Adrenal gland (tissue), 19 donors: ENCODE measurements at places on chromosomes 5 and 9. TPM values are rescaled to one million over a fixed set of nuclear protein-coding genes. Genes with fewer than 3 reads are reported as not detected.

DNA sequence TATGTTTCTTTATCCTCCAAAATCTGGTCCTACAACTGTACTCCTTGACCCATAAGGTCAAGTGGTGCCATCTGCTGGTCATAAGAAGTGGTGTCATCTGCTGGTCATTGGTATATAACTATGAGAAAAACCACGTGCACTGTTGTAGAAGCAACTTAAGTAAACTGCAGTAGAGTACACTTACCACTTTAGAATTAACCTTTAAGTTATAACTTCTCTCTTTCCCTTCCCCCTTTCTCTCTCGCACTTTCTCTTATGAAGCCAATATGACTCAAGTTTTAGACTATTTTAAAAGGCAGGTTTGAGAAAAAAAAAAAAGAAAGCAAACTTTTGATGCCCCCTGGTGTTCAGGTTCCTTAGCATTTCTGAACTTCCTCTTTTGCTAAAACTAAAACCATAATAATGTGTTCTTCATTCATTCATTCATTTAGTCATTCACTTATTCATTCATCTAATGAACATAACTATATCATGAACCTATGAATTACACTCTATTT lies 12.8 kb upstream of the MTAP start:
- DNase-seq = peak; percentile 81
- H3K4me1 ChIP-seq = no peaks in the 10 kb centered on the region
- H3K4me3 ChIP-seq = no peak overlapping the region
- no peak overlapping the region for H3K27ac ChIP-seq

- H3K27me3 ChIP-seq = no peaks in the 10 kb centered on the region
- H3K4me1 ChIP-seq = peaks cover 37% of the 10 kb centered on the region
- DNase-seq = no peak
- H3K36me3 ChIP-seq = no peaks in the 10 kb centered on the region
- H3K4me3 ChIP-seq = no peak overlapping the region
Observed at GRCh38 chr5:179802950-179803562, 3.6 kb downstream of the MGAT4B start.

Gene ARHGEF28
- 44.0 TPM for total RNA-seq

- H3K27me3 ChIP-seq = no peaks in the 10 kb centered on the region
- H3K4me1 ChIP-seq = peaks cover 48% of the 10 kb centered on the region
- no peak overlapping the region for H3K27ac ChIP-seq
- no peak for DNase-seq
- no peaks in the 10 kb centered on the region for H3K36me3 ChIP-seq
Observed at GRCh38 chr5:113526421-113526820, 12.9 kb downstream of the YTHDC2 start.

Gene TRIM14
- total RNA-seq = 14.6 TPM

DNA sequence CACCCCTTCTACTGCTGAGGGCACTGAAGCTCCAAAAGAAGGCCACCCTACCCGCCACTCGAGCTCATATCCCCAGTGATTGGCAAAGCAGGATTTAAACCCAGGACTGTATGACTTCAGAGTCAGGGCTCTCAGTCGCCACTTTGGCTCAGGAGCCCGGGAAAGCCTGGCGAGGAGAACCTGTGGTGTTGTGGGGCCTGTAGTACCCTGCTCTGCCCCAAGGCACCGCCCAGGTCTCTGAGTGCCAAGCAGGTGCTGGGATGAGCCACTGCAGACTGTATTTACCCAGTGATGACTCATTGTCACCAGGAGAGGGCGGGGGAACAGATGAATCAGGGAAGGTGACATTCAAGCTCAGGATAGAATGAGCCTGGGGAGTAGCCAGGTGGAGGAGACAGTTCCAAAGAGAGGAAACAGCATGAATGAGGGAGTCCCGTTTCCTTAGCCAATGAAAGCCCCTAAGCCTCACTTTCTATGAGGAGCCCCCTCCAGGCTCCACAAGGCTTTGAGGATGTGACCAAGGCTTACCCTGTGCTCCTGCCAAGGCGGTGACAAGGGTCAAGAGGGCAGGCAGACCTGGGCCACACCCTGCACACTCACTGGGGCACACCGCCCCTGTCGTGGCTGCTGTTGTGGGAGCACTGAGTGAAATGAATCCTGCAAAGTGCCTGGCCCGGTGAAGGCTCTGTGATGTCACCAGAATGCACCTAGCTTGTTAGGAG lies 17.8 kb upstream of the DPM2 start:
- peak overlapping the region; percentile 85 for H3K27ac ChIP-seq
- peaks cover 35% of the 10 kb centered on the region for H3K4me1 ChIP-seq
- H3K36me3 ChIP-seq = no peaks in the 10 kb centered on the region
- H3K4me3 ChIP-seq = no peak overlapping the region

DNA sequence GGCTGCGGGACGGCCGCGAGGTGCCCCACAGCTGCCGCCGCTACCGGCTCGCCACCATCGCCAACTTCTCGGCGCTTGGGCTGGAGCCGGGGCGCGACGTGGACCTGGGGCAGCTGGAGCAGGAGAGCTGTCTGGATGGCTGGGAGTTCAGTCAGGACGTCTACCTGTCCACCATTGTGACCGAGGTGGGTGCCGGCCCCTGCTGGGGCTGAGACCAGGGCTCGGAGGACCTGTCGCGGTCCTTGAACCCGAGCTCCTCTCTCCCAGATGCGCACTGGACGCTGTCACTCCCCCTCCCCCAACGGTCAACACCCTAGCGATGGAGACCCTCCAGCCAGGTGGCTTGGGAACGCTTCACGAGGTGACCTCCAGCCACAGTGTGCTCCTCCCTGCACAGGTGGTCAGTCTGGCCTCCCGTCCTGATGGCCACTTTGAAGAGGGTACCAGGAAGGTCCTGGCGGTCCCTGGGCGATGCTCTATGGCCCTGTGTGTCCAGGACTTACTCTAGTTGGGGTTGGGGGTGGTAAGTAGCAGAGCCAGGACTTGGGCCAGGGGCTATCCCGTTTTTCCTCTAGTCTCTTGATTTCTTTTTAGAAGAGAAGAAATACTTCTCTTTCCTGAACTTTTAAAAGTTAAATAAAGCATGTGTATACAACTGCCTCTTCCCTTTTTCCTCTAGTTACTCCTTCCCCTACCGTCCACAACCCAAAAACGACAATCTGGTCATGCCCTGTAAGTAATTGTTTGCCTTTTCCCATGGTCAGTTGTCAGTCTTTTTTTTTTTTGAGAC lies 866 bp downstream of the SLC22A5 start:
- H3K27ac ChIP-seq = peak overlapping the region; percentile 86
- H3K36me3 ChIP-seq = no peaks in the 10 kb centered on the region
- peaks cover 38% of the 10 kb centered on the region for H3K4me1 ChIP-seq
- H3K4me3 ChIP-seq = peak overlapping the region; percentile 75
- DNase-seq = peak; percentile 25

DNA sequence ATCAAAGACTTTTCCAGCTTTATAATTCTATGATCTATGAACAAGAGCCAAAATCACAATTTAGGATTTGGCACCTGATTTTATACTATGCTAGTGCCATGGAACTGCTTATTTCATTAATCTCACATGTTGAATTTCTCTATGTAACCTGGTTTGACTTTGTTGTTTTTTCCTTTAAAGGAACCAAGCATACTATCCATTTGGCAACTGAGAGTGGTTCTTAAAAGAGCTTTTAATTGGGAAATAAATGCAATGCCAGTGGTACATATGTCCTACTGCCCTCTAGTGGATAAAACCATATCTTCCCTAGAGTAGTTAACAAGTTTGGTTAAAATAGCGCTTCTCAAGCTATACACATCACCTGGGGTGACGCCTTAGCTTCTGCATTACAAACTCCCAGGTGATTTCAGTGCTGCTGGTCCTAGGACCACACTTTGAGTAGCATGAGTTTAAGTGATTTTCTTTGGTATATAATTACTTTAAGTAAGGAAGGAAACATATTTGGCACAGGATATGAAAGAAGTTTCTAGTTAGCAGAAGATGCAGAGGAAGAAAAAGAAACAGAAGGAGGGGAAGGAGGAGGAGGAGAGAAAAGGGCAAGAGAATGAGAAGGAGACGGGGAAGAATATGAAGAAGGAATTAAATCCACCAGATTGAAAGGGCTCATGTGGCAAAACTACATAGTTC lies 56.8 kb downstream of the FGF10 start:
- no peaks in the 10 kb centered on the region for H3K4me1 ChIP-seq
- H3K27me3 ChIP-seq = no peaks in the 10 kb centered on the region
- H3K36me3 ChIP-seq = no peaks in the 10 kb centered on the region
- no peak for DNase-seq

DNA sequence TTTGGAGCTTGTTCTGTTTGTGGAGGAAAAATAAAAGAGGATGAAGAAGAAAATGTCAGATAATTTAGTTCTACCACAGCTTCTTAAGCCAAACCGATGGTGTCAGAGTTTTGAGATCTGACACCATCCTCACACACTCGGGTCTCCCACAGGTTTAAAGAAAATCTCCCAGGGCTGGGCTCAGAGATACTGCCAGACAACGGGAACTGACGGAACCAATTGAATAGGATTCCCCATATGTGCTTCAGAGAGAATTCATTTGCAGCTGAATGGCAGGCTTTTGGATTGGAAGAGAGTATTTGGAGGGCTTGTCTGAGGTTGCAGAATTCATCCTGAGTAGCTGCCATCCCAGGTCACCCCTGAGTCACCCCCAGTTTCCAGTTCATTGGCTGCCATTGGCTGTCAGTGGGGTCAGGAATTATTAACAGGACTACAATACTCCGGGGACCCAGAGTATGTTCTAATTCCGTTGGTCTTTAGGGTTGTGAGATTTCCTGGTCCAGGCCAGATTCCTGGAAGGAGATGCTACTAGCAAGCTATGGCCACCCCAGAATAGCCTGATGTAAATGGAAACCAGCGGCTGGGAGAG lies 131.3 kb downstream of the PDZD2 start:
- no peak overlapping the region for H3K27ac ChIP-seq
- H3K4me1 ChIP-seq = peaks cover 16% of the 10 kb centered on the region
- H3K27me3 ChIP-seq = no peaks in the 10 kb centered on the region
- no peaks in the 10 kb centered on the region for H3K36me3 ChIP-seq
- DNase-seq = no peak
- no peak overlapping the region for H3K4me3 ChIP-seq

GRCh38 chr9:89770531-89771174 lies 165.8 kb downstream of the GADD45G start:
- no peak overlapping the region for H3K27ac ChIP-seq
- DNase-seq = no peak
- no peaks in the 10 kb centered on the region for H3K27me3 ChIP-seq
- no peak overlapping the region for H3K4me3 ChIP-seq
- H3K4me1 ChIP-seq = no peaks in the 10 kb centered on the region
- no peaks in the 10 kb centered on the region for H3K36me3 ChIP-seq

DNA sequence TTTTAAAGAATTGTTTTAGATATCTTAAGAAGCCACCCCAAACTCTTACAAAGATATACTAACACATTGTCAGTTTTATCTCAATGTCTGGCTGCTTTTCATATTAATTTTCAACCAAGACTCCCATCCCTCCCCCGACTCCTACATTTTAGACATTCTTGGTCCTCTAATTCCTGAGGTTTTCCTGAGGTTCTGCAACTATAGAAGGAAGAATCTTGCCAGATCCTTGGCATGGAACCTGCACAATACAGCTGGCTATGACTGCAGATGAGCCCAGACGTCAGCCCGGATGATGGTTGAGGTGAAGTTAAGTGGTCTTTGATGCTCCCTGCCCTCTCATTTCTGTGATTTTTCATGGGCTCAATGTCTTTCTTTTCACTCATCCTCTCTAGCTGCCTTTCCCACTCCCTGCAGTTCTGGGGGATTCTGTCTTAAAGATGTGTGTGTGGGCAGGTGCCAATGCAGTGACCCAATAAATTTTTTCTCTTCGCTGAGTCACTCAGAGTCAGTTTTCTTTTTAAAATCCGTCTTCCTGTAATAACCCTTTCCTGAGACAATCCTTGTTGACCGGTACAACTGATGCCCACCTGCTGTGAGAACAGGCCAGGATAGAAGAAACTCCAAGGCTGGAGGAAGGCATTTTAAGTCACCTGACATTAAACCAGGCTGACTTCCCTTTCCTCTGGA lies 237.8 kb upstream of the GAS1 start:
- H3K27me3 ChIP-seq = peaks cover 5% of the 10 kb centered on the region
- H3K27ac ChIP-seq = no peak overlapping the region
- no peak for DNase-seq

GRCh38 chr9:136297016-136297691 lies 6.7 kb downstream of the CCDC187 start:
- H3K27ac ChIP-seq = no peak overlapping the region
- DNase-seq = peak; percentile 78
- no peaks in the 10 kb centered on the region for H3K4me1 ChIP-seq
- H3K36me3 ChIP-seq = no peaks in the 10 kb centered on the region
- H3K4me3 ChIP-seq = no peak overlapping the region

GRCh38 chr5:154840435-154841272 lies 9.7 kb downstream of the FAXDC2 start:
- no peak for DNase-seq
- H3K36me3 ChIP-seq = no peaks in the 10 kb centered on the region
- no peaks in the 10 kb centered on the region for H3K27me3 ChIP-seq

- H3K4me3 ChIP-seq = peak overlapping the region; percentile 49
- H3K27ac ChIP-seq = peak overlapping the region; percentile 67
- no peak for DNase-seq
Observed at GRCh38 chr9:4490705-4491625, 697 bp downstream of the SLC1A1 start.

DNA sequence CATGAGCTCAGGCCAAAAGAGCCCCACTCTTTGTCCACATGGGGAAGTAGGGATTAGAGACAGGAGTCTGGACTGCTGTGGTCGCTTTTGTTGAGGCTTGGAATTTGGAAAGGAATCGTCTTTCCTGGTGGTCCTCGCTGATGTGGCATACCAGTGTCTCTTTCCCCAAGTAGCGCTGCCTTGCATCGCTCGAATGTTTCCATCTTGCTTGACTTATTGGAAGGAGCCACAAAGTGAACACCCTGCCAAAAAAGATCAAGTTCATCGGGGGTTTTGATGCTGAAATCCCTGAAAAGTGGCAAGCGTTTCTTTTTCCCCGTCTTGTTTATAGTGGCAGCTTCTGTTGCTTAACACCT lies 161.3 kb downstream of the MACROH2A1 start:
- peaks cover 31% of the 10 kb centered on the region for H3K4me1 ChIP-seq
- H3K27ac ChIP-seq = no peak overlapping the region
- no peak for DNase-seq
- H3K27me3 ChIP-seq = no peaks in the 10 kb centered on the region
- no peaks in the 10 kb centered on the region for H3K36me3 ChIP-seq
- H3K4me3 ChIP-seq = no peak overlapping the region

Gene ENTREP1
- 9.8 TPM for total RNA-seq

Gene C9
- total RNA-seq = not detected
